Mammary epithelial cell (primary cell): ENCODE measurements at places on chromosomes 7 and 10.

DNA sequence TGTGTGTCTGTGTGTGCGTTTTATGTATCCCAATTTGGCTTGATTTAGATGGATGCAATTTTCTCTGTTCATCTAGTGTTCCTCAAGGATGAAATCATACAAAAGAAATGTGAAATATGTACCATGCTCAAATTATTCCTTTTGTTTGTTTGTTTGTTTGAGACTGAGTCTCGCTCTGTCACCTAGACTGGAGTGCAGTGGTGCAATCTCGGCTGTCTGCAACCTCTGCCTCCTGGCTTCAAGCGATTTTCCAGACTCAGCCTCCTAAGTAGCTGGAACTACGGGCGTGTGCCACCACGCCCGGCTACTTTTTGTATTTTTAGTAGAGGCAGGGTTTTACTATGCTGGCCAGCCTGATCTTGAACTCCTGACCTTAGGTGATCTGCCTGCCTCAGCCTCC is 11.3 kb upstream of the SHTN1 start:
- no peak for DNase-seq

- peak; percentile 16 for DNase-seq
These were observed 49.8 kb downstream of the PAXIP1 start for GRCh38 chr7:154953006-154953684.

GRCh38 chr7:22385326-22385725 is 28.4 kb upstream of the RAPGEF5 start:
- no peak for DNase-seq

DNA sequence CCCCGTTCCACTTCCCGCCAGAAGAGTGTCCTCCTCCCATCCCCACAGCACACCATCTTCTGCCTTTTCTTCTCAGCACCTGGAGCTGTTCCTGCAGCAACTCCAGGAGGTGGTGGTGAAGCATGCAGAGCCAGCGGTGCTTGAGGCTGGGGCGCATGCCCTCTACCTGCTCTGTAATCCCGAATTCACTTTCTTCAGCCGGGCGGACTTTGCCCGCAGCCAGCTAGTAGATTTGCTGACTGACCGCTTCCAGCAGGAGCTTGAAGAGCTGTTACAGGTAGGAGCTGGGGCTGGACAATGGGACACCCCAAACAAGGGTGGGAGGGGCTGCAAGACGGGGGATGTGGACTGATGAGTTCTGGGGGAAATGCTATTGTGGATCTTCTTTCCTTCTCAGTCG is 19.1 kb upstream of the PVRIG start:
- DNase-seq: no peak

GRCh38 chr7:3301831-3302618 is 973 bp downstream of the SDK1 start:
- no peak for DNase-seq

- no peak for DNase-seq
These were observed 43.2 kb downstream of the DPYSL4 start for GRCh38 chr10:132229834-132230556.

GRCh38 chr7:109215341-109215740 is 645.7 kb downstream of the DNAJB9 start:
- no peak for DNase-seq

DNA sequence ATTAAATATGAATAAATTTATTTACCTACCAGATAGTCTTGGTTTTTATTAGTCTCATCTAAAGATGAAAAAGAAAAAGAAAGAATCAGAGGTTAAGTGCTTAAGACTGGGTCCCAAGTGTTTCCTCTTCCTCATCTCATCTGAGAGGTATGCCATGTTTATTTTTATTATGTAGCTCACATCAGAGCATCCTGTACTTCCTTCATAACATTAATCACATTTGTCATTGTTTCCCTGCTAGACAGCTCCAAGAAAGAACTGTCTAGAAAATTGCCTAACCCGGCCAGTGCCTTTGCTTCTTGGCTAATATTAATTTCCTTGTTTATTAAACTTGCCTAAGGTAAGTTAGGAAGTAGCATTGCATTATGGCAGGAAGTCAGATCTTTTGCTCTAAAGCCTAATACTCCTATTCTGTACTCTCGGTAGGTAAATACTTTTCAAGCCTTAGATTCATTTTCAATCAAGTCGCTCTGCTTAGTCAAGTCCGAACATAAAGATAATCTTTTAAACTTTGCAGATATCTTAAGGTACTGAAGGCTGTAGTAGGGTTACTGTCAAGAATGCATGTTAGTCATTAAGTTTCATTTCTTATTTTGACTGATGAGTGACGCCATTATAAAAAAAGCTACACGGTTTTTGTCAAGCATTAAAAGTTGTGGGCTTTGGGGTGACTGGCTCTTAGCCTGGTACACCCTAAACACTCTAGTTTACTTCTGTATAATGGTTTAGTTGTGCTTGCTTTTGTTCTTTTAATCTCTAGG is 47.4 kb downstream of the ZMYND11 start:
- DNase-seq: no peak

DNA sequence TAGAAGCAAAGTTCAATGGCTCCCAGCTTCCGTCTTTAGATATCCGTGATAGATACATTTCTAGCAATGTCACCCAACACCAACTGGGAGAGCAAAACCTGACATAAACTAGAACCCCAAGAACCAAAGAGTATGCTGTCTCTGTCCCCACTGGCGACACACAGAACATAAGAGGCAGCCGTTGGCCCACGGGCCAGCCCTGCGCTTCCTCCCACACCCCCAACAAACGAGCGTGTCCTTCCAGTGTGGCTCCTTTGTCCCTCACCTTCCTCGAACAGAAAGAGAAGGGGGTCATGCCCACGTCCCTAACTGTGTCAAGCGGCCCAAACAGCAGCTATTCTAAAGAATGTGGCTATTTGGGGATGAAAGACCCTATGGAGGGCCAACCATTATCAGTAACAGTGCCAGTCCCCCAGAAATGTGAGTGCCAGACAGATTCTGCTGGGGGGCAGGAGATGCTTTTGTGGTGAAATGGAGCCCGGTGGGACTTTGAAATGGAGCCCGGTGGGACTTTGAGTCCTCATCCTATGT is 171.9 kb downstream of the USP6NL start:
- DNase-seq: no peak

DNA sequence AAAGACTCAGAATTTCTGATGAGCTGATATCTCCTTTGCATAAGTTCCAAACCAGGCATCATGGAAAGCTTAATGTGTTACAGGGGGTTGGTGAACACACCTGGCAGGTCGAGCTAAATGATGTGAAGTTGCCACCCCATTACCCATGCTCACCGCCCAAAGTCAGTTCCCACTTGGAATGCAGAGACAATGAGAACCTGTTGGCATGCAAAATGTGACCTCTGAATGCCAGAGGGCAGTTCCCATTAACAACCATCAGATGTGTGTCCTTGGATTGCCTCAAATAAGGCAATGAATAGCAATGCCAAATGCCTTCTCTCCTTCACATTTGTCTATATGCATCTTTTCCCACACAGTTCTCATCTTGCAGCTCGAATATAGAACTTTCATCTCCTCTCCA is 190.7 kb downstream of the CDCA7L start:
- no peak for DNase-seq
